ENCODE measurements at places on chromosomes 16 and 17.

- no peak for DNase-seq
These were observed 247.2 kb downstream of the CNTNAP4 start for GRCh38 chr16:76524356-76524755.

DNA sequence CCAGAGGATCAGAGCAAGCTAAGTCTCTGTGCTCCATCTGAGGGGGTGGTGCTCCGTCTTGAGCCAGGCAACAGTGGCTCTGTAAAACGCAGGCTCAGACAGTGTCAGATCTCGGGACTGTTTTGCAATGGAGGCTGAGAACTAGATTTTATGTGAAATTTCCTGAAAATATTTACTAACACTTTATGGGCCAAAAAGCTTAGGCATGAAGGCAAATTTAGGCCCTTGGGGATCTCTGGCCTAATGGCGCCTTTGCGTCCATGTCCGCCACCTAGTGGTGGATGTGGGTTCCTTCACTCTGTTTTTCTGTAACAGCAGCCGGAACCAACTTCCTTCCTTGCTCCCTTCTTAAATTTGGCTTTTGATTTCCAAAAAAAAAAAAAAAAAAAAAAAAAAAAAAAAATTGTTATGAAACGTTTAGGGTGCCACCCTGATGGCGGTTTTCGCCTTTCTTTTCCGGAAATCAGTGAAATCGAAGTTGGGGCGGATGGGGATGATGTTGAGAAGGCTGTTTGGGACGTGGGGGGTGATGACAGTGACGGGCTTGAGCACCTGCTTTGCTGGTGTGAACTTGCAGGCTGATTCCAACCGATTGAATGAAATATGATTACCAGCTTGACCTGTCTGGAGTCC is 14.0 kb upstream of the ELAC2 start:
- peak; percentile 33 for DNase-seq

DNA sequence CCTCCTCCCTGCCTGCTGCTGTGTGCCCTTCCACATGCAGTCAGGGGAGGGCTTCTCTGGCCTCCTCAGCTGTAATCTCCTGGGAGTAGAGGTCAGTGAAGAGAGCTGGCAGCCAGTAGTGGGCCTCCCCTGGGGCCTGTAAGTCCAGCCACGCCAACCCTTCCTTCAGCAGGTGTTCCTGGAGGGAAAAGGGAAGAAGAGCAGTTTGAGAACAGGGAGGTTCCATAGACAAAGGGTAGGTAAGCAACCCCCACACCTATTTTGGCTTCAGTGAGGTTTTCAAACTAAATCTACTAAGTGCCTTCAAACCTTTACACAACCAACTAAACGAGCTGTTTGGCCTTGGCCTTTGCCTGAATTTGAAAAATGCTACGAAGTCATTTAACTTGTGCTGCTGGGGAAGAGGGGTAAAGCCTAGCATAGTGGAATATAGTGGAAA is 14.2 kb downstream of the SNF8 start:
- peak; percentile 17 for DNase-seq

GRCh38 chr16:73228649-73229048 is 180.7 kb upstream of the ZFHX3 start:
- DNase-seq, result no peak

DNA sequence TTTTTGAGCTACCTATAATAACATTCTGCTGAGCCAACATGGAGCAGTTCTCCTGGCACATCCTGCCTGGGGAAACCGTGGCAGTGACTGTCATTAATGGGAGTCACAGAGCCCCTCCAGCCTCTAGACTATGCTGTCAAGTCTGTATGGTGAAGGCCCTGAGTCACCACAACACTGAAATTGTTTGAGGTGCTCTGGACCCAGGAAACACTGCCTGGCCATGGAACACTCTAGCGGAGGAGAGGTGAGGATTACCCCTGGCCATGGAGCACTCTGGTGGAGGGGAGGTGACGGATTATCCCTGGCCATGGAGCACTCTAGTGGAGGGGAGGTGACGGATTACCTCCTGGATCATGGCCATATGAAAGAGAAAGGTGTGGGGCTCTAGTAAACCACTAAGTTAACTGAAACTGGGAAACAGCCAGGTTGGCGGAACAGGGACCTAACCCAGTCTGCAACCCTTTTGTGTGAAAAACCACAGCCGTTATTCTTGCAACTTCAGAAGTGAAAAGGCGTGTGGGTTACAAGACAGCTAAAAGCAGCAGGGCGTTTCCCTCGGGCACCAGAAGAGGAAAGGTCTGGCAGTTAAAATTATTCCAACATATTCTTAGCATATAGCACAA is 156.7 kb downstream of the KCNJ12 start:
- DNase-seq, result no peak

GRCh38 chr17:9051561-9051960 is 30.3 kb downstream of the NTN1 start:
- no peak for DNase-seq

DNA sequence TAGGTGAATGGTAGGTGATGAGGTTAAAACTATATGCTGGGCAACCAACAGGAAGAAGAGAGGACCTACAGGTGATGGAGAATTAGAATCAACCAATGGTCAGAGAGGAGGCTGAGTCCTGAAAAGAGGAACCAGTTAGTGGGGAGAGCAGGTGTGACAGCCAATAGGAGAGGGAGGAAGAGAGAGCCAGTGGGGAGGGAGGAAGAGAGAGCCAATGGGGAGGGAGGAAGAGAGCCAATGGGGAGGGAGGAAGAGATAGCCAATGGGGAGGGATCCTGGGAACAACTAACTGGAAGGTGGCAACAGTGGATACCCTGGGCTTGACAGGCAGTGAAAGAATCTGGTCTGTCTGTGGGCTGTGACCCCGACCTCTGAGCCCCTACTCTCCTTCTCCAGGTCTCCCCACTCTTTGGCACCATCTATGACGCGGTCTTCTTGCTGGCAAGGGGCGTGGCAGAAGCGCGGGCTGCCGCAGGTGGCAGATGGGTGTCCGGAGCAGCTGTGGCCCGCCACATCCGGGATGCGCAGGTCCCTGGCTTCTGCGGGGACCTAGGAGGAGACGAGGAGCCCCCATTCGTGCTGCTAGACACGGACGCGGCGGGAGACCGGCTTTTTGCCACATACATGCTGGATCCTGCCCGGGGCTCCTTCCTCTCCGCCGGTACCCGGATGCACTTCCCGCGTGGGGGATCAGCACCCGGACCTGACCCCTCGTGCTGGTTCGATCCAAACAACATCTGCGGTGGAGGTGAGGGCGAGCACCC is 3.7 kb downstream of the GUCY2D start:
- DNase-seq, result peak; percentile 30

- DNase-seq, result no peak
These were observed 178.1 kb upstream of the SDK2 start for GRCh38 chr17:73822371-73822770.

GRCh38 chr17:27379888-27380533 is 76.2 kb upstream of the KSR1 start:
- DNase-seq, result peak; percentile 60

- DNase-seq, result peak; percentile 51
These were observed 5.0 kb downstream of the KCNH6 start for GRCh38 chr17:63528183-63528582.

- DNase-seq, result no peak
These were observed 67.1 kb upstream of the ZNF469 start for GRCh38 chr16:88315543-88316105.

DNA sequence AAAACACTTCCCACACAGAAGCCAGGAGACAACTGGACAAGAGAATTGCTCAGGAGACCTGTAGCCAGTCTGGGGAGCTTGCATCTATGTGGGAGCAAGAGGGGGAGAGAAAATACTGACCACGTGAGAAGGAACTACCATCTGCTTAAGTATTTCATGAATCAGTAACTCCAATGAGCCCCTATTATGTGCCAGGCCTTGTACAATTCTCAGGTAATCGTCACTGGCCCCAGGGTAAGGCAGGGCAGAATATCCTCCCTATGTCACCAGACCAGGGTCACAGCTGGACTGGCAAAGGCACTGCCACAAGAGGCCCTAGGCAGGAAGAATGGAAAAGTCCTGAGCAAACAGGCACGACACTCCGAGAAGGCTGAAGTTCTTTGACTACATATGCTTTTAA is 25.9 kb downstream of the USP7 start:
- DNase-seq, result peak; percentile 80

- DNase-seq, result no peak
These were observed 21.4 kb downstream of the BCAS3 start for GRCh38 chr17:60699090-60699489.

DNA sequence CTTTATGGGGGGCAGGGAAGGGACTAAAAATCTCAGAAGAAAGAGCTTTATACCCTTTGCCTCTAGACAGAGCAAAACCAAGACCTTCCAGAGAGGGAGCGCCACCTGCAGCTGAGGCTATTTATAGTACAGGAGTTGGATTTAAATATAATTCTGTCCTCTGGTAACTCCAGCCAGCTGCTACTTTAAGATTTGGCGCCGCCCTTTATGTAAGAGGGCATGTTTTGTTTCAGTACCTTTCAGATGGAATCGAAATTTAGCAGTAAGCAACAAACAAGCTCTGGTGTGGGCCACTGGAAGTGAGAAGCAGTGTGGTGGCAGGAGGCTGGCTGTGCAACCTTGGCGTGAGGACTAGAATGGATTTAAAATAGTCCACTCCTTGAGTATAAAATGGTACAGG is 5.2 kb upstream of the GUCY2D start:
- peak; percentile 31 for DNase-seq

- DNase-seq, result no peak
These were observed 26.8 kb downstream of the GAS7 start for GRCh38 chr17:10171581-10171981.

DNA sequence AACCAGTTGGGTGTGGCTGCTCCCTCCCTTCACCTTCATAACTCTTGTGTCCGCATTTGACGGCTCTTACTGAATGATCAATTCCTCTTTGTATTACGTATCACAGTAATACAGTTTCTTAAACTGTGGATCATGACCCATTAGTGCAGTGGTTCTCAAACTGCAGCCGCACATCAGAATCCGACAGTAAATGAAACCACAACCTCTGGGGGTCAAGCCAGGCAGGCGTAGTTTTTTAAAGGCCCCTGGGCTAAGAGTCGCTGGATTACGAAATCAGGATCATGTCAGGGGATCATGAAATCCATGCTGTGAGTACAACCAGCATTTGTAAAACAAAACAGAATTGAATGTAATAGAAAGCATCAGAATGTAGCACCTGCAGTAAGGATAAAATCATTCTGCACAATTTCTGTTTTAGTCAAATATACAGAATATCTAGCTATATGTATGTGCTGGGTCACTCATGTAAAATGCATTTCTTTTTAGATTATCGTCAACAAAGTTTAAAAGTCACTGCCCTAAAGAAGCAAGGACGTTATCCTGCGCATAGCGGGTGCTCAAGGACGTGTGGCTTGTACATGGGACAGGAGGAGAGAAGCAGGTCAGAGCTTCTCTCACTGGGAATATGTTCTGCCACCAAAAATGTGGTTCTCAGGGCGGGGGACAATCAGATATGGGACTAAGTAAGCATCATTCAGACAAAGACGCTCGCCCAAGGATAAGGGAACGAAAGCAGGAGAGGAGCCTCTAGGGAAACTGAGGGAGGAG is 113.1 kb downstream of the ZFHX3 start:
- no peak for DNase-seq

GRCh38 chr16:11016993-11017392 is 72.6 kb downstream of the CLEC16A start:
- DNase-seq, result peak; percentile 88

- no peak for DNase-seq
These were observed 26.6 kb upstream of the C17orf107 start for GRCh38 chr17:4872786-4873185.

DNA sequence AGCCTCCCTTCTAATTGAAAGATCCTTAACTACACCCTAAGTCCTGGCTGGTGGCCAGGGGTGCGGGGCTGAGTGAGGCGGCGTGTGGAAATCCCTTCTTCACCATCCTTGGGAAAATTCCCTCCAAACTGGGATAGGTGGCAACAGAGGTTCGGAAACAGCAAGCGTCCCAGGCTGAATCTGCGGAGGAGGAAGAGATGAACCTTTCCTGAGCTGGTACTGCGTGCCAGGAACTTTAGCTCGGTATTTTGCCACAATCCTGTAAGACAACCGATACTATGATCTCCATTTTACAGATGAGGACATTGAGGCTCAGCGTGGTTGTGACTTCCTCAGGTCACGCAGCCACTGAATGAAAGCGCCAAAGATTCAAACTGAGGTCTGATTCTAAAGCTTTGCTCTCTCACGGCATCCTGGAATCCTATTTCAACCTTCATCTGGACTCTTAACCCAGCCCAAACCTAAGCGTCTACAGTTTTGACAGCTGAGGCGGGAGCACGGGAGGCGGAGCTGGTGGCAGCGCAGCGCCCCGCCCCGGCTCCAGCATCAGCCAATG is 583 bp upstream of the CYLD start:
- peak; percentile 47 for DNase-seq

DNA sequence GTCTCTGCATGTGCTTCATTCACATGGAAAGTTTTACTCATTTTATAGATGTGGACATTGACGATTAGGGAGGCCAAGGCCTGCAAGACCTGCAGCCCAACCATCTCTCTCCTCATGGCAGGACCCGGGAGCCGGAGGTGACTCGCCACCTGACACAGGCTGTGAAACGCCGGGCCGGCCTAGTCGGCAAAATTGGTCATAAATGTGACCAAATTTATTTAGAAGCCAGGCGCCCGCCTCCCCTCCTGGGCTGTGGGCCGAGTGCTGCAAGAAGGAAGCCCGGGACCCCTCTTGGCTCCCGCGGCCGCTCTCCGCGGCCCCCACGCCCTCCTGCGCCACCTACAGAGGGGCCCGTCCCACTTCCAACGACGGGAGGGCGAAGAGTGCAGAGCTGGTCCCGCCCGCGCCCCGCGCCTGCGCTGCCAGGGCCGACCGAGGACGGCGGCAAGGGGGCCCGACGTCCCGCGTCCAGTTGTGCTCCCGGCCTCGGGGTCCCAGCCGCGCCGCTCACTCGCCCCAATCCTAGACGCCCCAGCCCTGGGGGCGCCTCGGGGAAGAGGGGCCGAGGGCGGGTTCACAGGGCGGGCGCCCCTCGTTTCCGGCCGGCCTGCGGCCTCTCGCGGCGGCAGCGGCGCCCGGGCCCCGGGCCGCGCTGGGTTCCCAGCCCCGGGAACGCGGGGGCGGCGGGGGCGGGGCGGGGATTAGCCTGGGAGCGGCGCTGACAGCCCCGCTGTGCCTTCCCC is 47.5 kb downstream of the WNT3 start:
- DNase-seq, result peak; percentile 58

DNA sequence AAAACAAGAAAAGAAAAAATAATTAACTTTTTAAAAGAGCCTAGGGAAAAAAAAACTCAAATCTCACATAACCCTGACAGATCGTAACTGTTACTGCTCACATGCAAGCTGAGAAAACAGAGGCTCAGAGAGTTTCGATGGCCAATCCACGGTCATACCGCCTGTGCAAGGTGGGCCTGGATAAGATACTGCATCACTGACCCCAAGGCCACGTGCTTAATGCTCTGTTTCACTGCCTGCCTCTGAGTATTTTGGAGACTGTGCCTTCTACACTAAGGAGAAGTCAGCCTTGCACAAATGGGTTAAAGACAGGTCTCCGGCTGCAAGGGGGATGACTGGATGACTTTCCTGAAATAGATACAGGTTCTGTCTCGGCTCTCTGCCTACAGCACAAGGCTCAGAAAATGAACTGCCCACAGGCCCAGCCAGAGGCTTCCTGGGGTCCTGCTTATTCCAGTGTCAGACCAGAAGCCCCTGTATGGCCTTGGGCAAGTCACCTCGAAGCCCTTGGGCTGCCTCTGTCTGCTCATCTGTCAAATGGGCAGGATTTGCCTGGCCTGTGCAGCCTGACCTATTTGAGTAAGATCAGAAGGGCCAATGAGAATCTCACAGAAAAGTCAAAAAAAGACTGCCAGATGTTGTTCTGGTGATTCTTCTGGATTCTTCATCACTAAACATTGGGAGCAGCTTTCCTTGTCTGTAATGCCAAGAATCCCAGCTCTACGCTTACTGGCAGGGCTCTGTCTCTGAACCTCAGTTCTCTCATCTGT is 25.8 kb downstream of the CNGB1 start:
- DNase-seq, result no peak

GRCh38 chr17:20189302-20189701 is 180.1 kb downstream of the SPECC1 start:
- DNase-seq, result peak; percentile 11

- no peak for DNase-seq
These were observed 93.9 kb downstream of the YPEL2 start for GRCh38 chr17:59425085-59425931.

All from NCI-H69 (cell line).